ENCODE measurements at places on chromosomes 5 and 9.

GRCh38 chr9:113356686-113357292, 7.4 kb downstream of the BSPRY start:
- DNase-seq: no peak

DNA sequence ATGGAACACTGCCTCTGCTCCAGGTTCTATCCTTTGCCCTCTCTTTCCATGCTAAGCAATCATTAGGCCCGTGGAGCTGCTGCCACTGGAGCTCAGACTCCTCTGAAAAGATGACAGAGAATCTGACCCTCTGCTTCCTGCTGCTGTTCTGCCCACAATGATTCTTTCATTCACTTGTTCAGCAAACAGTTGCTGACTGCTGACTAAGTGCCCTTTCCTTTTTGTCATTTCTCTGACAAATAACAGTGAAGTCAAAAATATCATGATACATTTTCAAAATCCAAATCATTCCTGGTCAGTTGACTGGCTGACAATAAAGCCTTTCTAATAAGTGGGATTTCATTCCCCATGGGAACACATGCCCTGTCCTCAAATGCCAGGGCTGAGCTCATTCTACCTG, 110.1 kb downstream of the SIL1 start:
- no peak for DNase-seq

GRCh38 chr5:2763533-2763794, 12.0 kb upstream of the IRX2 start:
- no peak for DNase-seq

- DNase-seq: no peak
Measured at GRCh38 chr5:65766175-65766574, 44.2 kb downstream of the NLN start.

GRCh38 chr9:11088821-11089374, 476.1 kb upstream of the PTPRD start:
- DNase-seq: no peak

DNA sequence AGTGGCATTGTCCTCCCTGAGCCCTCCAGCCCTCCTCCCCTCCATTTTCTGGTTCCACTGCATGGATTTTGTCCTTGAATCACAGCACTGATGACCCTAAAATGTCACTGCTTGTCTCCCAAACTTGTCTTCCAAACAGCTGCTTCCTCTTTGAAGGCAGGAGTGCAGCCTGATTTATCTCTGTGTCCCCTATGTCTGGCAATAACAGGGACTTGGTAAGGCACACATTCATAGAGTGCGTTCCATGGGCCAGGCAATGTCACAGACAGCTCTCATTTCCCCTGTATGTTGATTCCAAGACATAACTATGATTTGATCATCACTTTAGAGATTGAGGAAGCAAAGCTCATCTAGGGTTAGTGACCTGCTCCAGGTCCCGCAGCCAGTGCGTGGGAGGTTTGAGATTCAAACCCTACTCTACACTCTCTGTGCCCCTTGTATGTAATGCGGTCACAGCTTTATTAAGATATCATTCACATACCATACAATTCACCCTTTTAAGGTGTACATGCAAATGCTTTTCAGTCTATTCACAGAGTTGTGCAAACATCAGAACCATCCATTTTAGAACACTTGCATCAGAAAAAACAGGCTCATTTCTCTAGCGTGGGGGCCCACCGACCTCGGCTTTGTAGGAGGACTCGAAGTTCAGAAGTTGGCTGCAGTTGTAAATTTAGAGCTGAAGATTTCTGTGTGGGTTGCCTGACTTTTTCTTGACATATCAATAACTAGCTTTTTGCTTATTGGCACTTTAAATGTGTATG, 28.4 kb upstream of the BOD1 start:
- peak; percentile 12 for DNase-seq

GRCh38 chr5:145589063-145589462, 246.1 kb downstream of the PRELID2 start:
- no peak for DNase-seq

- DNase-seq: no peak
Measured at GRCh38 chr9:81321551-81321950, 367.8 kb downstream of the TLE1 start.

- DNase-seq: no peak
Measured at GRCh38 chr9:134944916-134945315, 27.2 kb upstream of the FCN1 start.

- DNase-seq: no peak
Measured at GRCh38 chr9:68780380-68780712, 75.3 kb downstream of the PIP5K1B start.

DNA sequence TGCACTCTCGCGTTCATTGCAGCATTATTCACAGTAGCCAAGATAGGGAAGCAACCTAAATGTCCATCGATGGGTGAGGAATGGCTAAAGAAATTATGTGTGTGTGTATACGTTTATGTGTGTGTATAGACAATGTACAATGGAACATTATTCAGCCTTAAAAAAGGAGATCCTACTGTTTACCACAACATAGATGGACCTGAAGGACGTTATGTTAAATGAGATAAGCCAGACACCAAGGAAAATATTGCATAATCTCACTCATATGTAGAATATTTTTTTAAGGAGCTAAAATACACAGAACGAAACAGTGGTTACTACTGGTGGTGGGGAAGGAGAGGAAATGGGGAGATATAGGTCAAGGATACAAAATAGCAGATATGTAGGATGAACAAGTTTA, 2.4 kb downstream of the KIF2A start:
- DNase-seq: no peak

DNA sequence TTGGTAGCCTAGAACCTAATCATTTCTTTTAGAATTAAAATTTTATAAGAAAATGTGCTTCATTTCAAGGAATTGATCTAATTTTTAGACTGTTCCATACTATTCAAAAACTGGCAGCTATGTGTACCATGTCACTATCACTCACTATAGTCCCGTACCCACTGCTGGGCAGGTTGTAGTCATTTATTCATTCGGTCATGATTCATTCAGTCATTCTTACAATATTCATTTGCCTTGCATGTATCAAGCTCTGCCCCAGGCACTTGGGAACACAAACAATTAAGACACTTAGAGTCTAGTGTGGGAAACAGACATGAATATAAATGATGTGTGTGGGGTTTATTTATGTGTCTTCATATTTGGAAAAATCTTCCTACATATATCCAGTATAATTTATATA, 26.4 kb downstream of the TDRD7 start:
- no peak for DNase-seq

DNA sequence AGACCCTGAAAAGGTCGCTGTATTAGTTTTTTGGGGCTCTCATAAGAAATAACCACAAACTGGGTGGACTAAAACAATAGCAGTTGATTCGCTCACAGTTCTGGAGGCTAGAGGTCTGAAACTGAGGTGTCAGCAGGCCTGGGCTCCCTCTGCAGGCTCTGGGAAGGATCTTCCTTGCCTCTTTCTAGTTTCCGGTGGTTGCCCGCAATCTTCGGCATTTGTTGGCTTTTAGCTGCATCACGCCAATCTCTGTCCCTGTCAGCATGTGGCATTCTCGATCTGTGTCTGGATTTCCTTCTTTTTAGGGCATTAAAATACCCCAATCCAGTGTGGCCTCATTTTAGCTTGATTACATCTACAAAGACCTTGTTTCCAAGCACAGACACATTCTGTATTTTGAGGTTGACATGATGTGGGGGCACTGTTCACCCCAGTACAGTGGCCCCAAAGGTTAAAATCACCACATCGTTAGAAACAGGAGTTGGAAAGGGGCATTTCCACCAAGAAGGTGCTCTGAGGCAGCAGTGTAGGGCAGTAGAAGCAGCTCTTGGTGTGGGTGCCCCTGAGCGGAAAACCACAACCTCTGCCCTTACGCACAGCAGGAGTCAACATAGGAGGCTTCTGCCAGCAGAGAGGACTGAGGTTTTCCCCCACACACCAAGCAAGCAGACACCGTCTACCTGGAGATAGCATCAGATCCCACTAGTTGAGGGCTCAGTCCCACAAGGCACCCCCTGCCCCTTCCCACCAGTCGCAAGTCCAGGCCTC, 13.5 kb downstream of the ZNF79 start:
- DNase-seq: no peak

GRCh38 chr5:2166306-2166978, 283.7 kb upstream of the IRX4 start:
- no peak for DNase-seq

Measured in AG10803 (cell line).